ENCODE measurements at places on chromosomes 11 and 22.
A peak's percentile ranks its signal among the peaks of the same experiment; 100 is the strongest.

DNA sequence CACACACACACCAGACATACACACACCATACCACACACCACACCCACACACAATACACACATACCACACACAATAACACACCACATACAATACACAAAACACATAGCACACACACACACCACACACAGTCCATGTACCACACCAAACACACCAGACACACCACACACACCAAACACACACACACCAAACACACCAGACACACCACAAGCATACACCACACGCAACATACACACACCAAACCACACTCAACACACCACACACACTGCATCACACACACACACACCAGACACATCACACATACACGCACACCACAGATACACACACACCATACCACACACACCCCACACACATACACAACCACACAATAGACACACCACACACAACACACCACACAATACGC, 54.8 kb downstream of the IGSF9B start:
- DNase-seq, result no peak

DNA sequence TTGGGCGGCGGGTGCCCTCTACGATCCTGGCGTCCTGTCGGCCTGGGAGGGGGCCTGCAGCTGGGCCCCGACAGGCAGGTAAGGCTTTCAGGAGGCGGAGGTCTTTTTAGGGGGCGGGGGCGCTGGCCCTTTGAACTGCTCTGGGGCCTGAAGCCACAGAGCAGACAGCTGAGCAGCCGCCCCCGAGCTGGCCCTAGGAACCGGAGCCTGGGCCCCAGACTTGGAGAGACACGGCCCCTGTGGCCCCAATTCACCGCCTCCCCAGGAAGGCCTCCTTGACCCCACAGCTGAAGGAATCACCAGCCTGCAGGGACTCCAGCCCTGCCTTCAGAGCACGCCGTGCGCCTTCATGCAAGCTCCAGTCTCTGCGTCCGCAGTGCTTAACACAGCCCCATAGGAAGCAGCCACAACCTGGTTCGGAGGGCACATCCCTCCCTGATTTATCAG, 618 bp upstream of the CERK start:
- peak; percentile 62 for DNase-seq

DNA sequence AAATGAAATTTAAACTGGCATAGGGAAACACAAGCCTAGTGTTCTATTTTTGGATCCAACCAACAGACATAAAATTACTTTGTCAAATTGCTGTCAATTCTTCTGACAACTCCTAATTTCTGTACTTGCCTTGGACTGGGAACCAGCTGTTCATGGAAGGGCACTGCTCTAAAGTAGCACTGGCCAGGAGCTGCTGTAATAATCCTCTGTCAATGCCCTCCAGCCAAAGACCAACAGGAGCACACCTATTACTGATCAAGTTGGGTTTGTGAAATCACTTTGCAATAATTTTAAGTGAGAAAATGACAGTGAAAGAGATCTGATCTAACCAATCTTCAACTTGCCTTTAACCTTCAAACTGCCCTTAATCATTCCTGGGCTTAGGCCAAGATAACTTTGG, 18.9 kb upstream of the TMEM123 start:
- DNase-seq, result no peak

- DNase-seq, result no peak
Measured at GRCh38 chr11:131642756-131643531, 272.5 kb downstream of the NTM start.

GRCh38 chr11:46800177-46800576, 45.9 kb downstream of the CKAP5 start:
- DNase-seq, result no peak

DNA sequence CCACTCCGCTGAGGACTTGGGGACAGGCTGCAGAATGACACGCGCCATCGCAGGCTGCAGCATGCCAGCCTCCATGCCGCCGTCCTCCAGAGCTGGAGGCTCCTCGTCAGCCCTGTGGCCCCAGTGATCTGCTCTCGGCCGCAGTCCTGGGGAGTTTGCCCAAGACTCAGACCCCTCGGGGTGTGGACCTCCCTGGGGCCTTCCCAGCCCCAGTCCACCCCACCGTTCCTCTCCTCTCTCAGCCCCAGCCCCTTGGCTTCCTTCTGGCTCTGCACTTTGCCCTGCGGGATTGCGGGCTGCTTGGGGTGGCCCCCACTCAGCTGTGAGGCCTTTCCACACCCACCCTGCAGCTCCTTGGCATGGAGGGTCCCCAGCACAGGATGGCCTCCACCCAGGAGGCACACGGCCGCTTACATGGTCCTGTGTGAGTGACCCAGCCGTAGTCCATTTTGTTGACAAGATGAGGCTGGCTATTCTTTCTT, 414.9 kb downstream of the TBC1D22A start:
- no peak for DNase-seq

GRCh38 chr11:95883381-95883780, 40.5 kb downstream of the MTMR2 start:
- no peak for DNase-seq

DNA sequence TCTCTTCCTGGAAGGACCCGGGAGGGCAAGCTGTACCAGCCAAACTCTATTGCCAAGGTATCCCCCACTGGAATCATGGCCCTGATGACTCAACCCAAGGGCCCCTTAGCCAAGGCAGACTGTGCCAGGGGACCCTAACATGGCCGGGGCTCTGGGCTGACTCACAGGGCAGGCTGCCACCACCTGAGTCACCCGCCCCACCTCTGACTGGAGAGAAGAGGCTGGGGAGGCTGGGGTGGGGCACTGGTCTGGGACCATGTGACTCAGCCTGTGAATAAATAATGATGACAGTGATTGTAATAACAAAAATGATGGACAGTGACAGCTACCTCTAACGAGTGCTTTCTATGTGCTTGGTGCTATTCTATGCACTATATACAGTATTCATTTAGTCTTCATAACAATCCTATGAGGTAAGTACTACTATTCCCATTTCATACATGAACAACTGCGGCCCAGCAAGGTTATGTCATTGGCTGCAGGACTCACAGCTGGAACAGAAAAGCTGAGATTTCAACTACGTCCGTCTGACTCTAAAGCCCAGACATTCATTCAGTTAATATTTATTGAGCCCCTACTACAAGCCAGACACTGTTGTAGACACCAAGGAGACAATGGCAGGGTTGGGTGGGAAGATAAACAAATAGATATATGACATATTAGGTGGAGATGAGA, 84.2 kb downstream of the FBXO7 start:
- peak; percentile 91 for DNase-seq

DNA sequence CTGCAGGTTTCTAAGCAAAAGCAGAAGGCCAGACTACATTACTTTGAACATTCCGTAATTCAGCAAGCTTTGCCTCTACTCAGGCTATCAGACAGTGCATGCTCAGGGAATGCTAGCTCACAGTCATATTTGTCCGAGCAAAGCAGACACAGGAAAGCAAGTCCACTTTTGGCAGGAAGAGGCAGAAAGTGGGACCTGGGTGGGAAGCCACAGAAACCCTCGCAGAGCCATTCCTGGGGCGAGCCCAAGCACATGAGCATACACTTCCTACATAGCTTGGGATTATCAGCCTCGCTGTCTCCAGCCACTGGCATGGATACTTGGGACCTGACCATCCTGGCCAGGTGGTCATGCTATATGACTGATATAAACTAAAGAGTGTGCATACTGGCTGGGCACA, 113.3 kb downstream of the TRIM29 start:
- DNase-seq, result no peak

DNA sequence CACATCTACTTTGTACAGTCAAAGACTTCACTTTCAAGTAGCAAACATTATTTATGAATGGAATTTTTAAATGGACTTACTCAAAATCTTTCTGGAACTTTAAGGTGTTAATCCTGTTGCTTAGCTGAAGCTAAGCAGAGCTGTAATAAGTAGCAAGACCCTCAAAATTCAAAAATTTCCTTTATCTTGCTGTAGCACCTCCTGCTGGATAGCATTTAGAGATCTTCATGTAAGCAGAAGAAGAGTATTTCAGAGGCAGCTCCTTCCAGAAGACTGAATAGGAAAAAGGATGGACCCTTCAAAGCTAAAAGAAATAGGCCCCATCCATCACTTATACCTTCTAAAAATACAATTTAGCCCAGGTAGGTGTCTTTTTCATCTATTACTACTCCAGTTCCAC, 3.4 kb downstream of the PHF21A start:
- DNase-seq, result no peak

- no peak for DNase-seq
Measured at GRCh38 chr22:39800790-39801520, 92.6 kb downstream of the ENTHD1 start.

DNA sequence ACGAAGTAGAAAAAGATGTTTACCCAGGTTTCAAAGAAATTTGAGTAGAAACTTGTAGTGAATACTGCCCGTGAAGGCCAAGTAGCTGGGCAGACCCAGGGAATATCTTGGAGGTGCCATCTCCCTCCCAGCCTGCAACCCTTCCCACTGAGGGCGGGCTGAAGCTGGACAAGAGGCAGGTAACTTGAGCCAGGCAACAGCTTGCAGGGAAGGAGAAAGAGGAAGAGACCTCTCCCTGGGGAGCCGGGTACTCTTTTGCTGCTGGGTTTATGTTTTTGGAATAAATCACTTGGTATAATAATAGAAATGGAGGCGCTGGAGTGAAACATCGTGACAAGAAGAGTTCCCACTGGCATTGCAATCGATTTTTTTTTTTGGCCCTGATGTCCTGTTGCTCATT, 49.4 kb upstream of the JAM3 start:
- DNase-seq, result no peak
